ENCODE measurements at places on chromosomes 5 and 9.

DNA sequence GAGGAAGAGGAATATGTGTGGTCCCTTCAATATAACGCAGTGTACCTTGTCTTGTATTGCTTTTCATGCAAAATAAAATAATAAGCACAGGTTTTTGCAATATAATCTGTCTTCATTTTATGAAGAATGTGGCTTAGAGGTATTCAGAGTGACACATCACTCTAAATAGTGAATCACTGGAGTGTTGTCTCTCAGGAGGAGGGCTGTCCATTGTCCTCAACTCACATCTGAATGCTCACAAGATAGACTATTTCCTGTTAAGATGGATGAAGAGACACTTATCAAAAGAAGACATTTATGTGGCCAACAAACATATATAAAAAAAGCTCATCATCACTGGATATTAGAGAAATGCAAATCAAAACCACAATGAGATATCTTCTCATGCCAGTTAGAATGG is 1147.5 kb upstream of the C9orf72 start:
- no peak for DNase-seq

GRCh38 chr9:86488345-86488744 is 134.1 kb upstream of the TUT7 start:
- no peak for DNase-seq

- no peak for DNase-seq
These were observed 22.4 kb upstream of the SPINK14 start for GRCh38 chr5:148145916-148146315.

DNA sequence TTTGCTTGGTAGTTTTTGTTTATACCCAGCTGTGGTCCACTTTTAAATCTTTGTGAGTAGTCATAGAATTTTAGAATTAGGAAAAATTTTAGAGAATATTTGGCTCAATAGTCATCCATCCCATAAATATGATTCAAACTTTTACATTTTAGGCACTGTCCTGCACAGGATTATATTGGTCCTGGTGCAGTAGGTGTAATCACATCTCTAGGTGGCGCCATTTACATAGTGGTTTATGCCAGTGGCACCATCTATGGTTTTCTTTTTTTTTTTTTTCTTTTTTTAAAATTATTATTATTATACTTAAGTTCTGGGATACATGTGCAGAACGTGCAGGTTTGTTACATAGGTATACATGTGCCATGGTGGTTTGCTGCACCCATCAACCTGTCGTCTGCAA is 260.7 kb upstream of the KCNN2 start:
- DNase-seq = no peak

DNA sequence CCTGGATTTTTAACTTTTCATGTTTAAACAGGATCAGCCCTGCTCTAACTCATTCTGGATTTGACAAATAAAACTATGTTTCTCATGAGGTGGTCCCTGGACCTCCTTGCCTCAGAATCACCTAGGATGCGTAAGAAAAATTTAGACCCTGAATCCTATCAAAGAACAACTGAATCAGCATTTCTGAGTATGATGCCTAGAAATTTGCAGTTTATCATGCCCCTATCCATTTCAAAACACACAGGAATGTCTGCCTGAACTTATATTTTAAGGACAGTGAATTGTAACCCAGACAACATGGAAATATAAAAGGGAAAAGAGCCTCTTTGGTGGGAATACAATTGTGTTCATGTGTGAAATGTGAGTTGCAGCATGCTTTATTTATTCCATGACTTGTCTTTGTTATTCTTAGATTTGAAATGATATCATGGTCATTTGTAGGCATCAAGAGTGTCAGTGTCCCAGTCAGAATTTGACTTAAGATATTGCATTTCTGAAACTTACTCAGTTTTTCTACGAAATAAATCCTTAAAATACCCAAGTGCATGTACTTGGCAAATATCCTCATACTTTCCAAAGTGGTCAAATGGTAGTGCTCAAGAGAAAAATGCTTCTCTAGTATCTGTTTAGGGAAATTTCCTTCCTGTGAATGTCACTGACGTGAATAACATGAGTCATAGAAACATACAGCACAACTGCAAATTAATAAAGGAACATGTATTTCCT is 144.3 kb downstream of the GIN1 start:
- no peak for DNase-seq

All from left ventricle myocardium inferior (tissue), 1 donor.